ENCODE measurements at places on chromosomes 16 and 17.

GRCh38 chr17:43479948-43480347 lies 3.8 kb upstream of the DHX8 start:
- no peak for DNase-seq

DNA sequence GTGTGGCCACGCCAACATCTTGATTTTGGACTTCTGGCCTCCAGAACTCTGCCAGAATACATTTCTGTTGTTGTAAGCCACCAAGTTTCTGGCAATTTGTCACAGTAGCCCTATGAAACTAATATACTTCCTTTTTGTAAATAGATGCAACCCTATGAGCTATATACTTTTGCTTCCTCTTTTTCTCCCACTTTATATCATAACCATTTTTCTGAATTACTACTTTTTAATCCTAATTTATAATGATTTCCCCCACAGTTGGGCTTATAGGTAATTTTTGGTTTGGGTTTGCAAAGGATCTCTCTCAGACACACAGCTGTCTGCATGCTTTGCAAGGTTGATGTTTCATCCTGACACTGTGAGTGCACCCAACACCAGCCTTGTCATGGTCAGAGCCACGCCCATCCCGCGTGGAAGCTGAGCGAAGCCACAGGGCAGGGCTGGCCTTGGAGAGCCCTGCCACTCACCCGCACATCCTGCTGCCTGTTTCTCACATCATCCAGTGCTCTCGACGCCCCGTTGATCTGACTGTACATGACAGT lies 5.8 kb downstream of the TRIM25 start:
- no peak for DNase-seq

GRCh38 chr17:5121186-5121841 lies 5.5 kb downstream of the USP6 start:
- DNase-seq = no peak

DNA sequence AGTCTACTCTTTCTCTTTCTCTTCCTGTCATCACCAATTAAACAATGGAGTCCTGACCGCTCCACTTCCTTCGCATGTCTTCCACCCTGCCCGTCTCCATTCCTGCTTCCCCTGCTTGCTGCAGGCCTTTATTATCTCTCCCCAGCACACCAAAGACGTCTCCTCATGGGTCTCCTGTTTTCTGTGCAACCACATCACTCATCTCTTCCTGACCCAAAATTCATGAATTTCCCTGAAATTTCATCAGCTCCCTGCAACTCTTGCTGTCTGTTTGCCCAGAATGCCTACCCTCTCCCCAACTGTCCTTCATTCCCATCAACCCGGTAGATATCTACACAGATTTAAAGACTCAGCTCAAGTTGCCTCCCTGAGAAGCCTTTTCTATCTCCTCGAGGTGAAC lies 76.7 kb upstream of the ALOX12 start:
- DNase-seq = no peak

DNA sequence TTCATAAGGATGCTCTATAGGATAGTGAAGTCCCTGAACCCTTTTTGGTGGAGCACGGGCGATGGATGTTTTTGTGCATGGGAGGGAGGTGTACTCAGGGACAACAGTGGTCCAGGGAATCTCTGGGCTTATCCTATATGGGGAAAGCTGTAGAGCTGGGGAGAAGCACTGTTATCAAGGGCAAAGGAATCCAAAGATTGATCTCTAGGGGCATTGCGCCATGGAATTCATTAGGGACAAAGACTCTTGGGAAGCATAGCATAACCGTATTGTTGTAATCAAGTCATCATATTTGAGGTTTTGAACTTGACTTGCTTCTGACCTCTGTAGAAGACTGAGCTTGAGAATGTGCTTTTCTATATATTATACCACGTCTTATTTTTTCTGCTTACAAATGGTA lies 172.9 kb upstream of the ZFHX3 start:
- no peak for DNase-seq

DNA sequence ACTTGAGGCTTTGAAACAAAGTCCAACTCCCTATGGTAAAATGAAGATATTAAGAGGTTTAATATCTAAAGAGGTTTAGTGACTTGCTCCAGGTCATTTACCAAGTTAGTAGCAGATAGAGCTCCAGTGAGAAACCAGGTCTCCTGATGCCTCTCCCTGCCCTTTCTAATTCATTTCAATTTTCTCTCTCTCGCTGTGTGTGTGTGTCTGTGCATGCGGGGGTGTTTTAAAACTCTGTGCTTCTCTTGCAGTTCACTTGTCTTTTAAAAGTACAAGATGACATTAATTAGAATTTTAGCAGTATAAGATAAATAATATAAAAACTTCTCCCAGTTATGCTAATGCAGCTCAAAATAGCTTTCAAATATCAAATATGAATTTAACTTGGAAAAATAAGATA lies 8.2 kb upstream of the ZP2 start:
- no peak for DNase-seq

- no peak for DNase-seq
Observed at GRCh38 chr16:1053121-1053521, 19.4 kb upstream of the SSTR5 start.

DNA sequence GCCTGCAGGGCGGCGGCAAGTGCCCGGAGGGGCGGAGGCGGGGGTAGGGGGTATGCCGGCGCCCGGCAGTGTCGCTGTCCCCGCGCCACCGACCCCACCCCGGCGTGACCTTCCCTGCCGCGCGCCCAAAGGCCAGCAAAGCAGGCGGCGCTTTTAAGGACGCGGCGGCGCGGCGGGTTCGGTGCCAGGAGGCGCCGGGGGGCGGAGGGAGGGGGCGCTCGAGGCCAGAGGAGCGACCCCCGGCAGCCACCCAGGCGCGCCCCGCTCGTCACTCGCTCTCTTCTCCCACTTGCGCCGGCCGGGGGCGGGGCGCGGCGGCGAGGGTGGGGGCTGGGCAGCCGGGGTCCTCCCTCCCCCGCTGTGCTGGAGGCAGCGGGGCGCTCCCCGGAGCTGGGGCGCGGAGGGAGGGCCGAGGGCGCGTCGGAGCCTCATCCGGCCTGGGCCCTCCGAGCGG lies 8.6 kb upstream of the BAHCC1 start:
- DNase-seq = no peak

GRCh38 chr17:6994666-6995256 lies 1.1 kb upstream of the ALOX12 start:
- no peak for DNase-seq

GRCh38 chr16:50497592-50497991 lies 50.6 kb upstream of the NKD1 start:
- no peak for DNase-seq

GRCh38 chr17:1628856-1629503 lies 346 bp upstream of the SLC43A2 start:
- DNase-seq = peak; percentile 84

GRCh38 chr17:39090908-39091665 lies 60.4 kb downstream of the PLXDC1 start:
- no peak for DNase-seq

DNA sequence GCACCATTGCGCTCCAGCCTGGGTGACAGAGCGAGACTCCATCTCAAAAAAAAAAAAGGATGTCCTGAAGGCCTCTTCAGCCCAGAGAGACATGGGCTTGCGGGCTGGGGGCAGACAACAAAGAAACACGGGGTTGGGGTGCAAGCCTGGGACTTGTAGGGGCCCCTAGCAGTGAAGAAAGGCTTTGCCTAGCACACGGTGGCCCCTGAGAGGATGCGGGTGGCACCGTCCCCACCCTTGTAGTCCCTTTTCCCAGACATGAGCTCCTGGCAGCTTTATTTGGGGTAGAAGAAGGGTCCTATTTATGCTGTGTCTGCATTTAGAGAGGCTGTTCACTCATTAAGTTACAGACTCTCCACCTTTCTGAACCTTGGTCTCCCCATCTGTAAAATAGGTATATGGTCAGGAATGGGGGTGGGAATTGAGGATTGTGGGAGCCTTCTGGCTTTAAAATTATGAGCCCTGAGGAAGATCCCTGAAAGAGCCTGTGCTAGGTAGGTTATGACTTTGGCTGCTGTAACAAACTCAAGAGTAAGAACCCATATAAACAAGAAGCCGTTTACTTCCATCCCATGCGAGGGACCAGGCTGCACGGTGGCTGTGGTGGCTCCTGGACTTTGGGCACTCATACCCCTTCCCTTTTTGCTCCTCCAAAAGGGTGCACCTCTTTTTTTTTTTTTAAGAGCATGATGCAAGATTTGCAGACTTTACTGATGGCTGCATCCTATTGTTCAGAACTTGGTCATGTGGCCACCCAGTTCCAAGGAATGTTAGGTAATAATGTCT lies 20.6 kb upstream of the ADGRG1 start:
- no peak for DNase-seq

- peak; percentile 23 for DNase-seq
Observed at GRCh38 chr16:24539850-24540601, 660 bp downstream of the RBBP6 start.

DNA sequence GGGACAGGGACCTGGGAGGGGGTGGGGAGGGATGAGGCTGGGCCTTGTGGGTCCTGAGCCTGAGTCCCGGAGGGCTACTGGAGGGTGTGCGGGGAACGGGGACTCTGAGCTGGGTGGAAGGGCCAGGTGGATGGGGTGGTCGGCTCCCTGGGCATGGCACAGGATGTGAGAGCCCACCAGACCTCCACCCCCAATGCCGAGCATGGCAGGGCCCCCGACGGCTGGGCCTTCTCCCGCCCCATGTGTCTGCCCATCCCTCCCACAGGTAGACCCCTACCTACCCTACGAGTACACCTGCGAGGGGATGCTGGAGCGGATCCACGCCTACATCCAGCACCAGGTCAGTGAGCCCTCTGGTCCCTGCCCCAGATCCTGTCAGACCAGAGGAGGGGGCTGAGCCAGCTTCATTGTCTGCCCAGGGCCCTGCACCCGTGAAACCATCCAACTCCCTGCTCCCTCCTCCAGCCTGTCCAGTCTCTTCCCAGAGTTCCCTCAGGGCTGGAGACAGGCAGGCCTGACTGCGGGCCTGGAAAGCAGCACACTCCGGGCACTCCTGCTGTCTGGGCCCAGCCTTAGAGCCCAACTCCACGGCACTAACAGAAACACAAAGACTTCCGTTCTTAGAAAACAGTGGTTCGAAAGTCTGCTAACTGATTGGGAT lies 78.0 kb downstream of the MGAT5B start:
- no peak for DNase-seq

GRCh38 chr17:65193716-65194293 lies 56.6 kb downstream of the RGS9 start:
- DNase-seq = no peak

GRCh38 chr16:78566397-78567073 lies 467.1 kb downstream of the WWOX start:
- no peak for DNase-seq

- DNase-seq = no peak
Observed at GRCh38 chr16:12793120-12793864, 10.4 kb downstream of the CPPED1 start.

DNA sequence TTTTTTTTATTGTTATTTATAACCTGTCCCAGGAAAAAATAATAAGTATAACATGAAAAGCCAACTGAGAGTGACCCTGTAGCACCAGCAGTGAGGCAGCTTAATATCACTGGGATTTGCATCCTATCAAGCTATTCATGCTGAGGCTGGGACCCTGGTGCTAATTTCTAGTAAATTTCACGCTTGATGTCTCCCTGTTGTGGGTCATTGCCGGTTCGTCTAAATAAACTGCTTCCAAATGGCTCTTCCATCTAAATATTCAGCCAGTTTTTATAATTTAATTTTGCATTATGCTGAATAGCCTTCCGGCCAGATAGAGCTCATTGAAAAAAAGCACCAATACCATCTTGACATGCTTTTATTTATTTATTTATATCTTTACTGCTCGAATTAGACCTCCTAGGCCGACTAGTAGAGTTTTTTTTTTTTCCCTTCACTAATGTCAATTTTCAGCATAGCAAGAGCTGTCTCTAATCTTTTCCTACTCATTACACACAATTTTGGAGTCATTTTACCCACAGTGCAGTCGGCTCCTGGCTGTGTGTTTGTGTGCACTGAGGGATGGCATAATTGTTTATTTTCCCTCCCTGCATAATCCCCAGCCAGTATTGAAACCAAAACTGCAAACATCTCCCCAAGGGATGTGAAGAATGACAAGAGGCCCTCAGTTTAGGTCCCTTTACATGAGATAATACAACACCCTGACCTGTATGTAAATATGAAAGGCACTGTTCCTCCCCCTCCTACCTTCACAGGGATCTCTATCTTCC lies 168.8 kb downstream of the AATF start:
- no peak for DNase-seq

DNA sequence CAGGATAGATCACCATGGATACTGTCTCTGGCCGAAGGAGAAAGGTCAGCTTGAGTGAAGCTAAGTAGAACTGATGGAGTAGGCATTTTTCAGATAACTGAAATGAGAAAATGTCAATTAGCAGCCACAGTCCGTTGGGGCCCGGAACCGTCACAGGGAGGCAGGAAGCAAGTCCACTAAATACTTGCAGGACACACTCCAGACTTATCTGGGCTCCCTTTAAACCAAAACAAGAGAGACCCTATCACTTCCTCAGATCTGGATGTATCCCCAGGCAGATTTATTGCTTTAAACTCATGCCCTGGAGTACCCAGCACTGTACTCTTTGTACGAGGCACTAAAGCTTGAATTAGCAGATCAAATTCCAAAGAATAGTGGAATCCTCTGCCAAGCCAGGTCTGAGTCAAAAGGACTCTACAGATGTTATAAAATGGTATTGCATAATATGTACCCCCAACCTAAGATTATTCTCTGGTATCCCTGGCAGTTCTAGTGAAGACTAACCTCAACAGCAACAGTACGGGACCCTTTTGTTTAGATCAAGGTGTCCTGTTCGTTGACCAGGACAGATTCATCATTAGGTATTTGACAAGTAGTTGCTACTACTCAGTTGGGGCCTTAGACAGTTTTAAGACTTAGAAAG lies 8.1 kb downstream of the ZP2 start:
- DNase-seq = no peak

- no peak for DNase-seq
Observed at GRCh38 chr17:80349151-80349651, 65.8 kb upstream of the ENDOV start.

GRCh38 chr16:68064791-68065365 lies 20.3 kb upstream of the NFATC3 start:
- peak; percentile 44 for DNase-seq

DNA sequence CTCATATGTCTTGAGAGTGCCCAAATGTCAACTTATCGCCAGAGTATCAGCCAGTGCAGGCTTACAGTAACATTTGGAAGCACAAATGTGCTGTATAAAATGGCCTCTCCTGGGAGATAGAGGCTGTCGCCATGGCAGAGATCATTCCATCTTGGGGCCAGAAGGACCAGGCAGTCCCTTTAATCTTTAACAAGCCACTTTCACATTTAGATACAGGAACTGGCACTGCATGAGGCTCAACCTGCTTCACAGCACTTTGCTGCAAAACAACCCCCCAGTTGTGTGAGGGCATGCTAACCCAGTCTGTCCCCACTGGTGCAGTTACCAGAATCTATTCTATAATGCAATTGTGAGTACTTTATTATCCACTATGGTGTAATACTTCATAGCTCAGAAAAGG lies 4.7 kb upstream of the RFFL start:
- DNase-seq = no peak

GRCh38 chr16:55949518-55949917 lies 74.3 kb upstream of the CES5A start:
- no peak for DNase-seq

Data from stimulated activated CD8-positive, alpha-beta memory T cell treated with anti-CD3 and anti-CD28 coated beads, Interleukin-2, amount 100 ng/mL, for 1 hour (primary cell).